ENCODE measurements at places on chromosomes 13 and 19. TPM values are rescaled to one million over a fixed set of nuclear protein-coding genes. Genes with fewer than 3 reads are reported as not detected.

Gene SHD
- total RNA-seq = not detected

DNA sequence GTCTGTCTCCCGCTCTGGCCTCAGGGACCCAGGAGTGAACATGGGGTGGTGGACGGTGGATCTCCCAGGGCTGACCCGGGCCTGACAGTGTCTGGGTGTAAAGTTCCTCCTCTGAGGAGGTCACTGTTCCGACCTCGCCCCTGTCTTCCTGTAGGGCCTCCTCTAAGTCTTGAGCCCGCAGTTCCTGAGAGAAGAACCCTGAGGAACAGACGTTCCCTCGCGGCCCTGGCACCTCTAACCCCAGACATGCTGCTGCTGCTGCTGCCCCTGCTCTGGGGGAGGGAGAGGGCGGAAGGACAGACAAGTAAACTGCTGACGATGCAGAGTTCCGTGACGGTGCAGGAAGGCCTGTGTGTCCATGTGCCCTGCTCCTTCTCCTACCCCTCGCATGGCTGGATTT lies at the start of gene SIGLEC9:
SIGLEC9 (plus strand) TSS at position 178 of the 400 bp plus-strand sequence; CDS start at position 247, 69 bp downstream.
- DNase-seq = no peak

Gene GGACT
- 3.9 TPM for total RNA-seq

Gene TNFSF11
- not detected for total RNA-seq

- no peak for DNase-seq
Measured at GRCh38 chr19:33161201-33161600, 29.3 kb downstream of the WDR88 start.

Gene ONECUT3
- total RNA-seq = not detected

GRCh38 chr19:38869160-38869835 lies 8.8 kb downstream of the RINL start:
- DNase-seq = no peak

Gene TBXA2R
- total RNA-seq = 5.4 TPM

DNA sequence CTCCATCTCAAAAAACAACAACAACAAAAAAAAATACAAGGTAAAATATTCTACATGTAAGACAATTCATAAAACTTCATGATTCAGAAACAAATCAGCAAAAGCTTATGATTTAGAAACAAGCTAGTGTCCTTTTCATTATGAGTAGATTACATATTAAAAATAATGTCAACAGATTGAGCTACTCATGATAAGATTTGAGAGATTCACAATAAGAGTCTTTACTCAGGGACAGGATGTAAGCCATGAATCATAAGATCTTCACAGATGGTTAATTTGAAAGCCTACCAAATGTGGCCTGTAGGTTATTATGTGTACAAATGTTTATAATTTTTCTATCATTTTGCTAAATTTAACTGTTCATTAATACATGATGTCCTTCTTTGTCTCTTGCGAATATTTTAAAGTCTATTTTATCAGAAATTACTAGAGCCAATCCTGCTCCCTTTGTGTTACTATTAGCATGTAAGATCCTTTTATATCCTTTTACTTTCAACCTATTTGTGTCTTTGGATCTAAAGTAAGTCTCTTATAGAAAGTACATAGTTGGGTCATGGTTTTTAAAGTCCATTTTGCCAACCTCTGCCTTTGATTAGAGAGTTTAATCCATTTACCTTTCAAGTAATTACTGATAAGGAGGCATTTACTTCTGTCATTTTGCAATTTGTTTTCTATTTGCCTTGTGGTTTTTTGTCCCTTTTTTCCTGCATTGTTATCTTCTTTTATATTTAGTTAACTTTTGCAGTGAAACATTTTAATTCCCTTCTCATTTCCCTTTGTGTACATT lies 68.3 kb upstream of the RXFP2 start:
- DNase-seq = no peak

- DNase-seq = no peak
Measured at GRCh38 chr19:8242211-8242821, 33.1 kb downstream of the CERS4 start.

Gene IRGC
- total RNA-seq = not detected

DNA sequence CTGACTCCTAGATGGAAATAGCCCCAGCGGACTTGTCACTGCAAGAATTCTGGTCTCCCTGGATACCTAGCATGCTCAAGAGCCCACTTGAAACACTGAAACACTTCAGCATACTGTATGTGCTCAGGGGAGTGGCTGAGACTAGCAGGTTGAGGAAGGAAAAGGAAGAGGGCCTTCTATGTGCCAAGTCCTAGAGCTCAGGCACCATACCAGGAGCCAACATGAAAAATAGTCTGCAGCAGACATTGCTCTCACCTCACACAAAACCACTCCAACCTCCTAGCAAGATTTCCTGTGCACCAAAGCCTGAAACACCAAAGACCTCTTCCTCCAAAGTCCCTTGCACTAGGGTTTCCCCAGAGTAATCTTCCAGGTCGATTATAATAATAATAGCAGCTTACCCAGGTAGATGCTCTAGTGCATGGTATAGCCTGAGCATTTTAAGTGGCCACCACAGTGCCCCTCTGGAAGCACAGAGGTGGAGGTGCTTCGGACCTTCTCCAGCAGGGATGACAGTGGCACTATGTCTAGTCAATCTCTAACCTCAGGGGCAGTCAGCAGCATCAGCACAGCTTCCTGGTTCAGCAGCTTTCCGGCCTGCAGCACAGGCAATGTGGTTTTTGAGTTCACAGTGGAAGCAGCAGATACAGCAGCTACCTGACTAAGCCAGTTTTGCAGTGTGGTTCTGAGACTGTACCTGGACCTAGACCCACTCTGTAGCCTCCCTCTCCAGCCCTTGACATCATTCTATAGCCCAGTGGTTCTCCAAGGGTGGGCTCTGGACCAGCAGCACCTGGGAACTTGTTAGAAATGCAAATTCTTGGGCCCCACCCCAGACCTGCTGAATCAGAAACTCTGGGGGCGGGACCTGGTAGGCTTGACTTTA lies 45.6 kb upstream of the UBE2L5 start:
- DNase-seq = peak; percentile 47

DNA sequence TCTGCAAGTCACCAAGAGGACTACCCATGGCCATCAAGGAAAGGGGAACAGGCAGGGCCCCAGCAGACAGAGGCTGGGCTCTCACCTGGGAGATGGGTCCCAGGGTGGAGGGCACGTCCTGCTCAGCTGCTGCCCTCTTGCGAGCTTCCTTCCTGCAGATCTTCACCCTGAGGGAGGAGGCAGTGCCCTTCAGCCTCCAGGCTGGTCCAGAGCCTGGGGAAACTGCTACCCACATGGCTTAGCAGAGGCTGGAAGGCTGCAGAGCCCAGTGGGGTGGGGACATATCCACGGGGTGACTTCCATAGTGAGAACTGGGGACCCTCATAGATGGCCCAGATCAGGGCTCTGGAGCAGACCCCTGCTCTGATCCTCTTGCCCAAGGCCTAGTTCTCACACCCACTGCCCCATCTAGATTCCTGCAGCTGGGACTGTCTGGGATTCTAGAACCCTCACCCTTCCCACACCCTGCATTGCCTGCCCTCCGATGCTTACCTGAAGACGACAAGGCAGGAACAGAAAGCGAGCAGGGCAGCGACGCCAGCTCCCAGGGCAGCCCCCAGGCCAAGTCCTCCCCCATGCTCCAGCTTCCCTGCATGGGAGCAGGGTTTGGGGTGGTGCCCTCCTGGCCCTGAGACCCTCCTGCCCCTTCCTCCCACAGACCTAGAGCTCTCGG lies 9.0 kb downstream of the SIGLEC11 start:
- DNase-seq = no peak

GRCh38 chr19:7781157-7781556 lies 18.1 kb downstream of the CLEC4M start:
- DNase-seq = peak; percentile 33

DNA sequence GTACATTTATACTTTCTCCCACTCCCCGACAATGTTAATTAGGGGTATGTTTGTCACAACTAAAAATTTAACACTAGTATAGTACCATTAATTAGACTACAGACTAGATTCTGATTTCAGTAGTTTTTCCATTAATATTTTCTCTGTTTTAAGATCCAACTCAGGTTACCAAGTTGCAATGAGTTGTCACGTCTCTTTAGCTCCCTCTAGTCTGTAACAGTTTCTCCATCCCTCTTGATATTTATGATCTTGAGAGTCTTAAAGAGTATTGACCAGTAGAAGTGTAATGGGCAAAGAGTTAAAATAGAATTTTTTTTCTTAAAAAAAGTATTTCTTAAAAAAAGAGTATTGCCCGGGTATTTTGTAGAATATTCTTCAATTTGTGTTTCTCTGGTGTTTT lies 598.1 kb downstream of the TBC1D4 start:
- DNase-seq = no peak

Gene OR7C1
- total RNA-seq = not detected

- DNase-seq = no peak
Measured at GRCh38 chr19:43804432-43804831, 2.2 kb upstream of the LYPD5 start.

Gene KLHL26
- 17.1 TPM for total RNA-seq

- no peak for DNase-seq
Measured at GRCh38 chr19:927351-927779, 1.5 kb downstream of the ARID3A start.

Gene RYR1
- 4.8 TPM for total RNA-seq

DNA sequence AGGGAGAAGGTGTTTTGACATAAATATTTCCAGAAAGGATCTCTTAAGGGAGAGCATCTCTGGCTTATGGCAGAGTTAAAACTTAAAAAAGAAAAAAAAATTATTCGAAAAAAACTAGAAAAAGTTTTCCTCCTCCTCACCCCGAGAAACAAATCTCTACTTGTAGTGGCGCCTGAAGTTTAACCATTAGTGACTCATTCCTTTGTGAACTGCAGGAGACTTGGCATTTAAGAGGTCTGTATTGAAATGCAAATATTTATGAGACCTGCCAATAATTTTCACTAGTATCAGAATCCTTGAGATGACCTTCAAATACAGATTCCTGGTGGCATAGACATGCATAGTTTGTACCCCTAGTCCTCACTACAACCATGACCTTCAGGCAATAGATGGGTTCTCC lies 64.9 kb upstream of the MED4 start:
- no peak for DNase-seq

Gene PIK3R2
- total RNA-seq = 14.8 TPM

DNA sequence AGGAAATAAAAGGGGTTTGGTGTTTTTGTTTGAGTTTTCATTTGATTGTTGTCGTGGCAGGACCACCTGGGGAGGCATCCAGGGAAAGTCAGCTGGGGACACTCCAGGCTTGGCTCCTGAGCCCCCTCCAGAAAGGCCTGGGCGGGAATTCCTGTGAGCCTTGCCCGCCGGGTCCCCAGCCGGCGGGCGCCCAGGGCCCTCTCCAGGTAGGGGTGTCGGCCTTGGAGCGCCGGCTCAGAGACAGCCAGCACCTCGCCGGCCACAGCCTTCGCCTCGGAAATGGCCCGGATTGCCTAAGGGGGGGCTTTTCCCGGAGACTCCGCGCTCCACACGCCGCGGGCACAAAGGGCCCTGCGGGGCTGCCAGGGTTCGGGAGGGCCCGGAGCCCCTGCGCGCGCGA lies 125.0 kb downstream of the TNFRSF19 start:
- no peak for DNase-seq

Gene ZNF844
- 3.0 TPM for total RNA-seq

GRCh38 chr13:110366733-110367132 lies 59.6 kb downstream of the COL4A2 start:
- no peak for DNase-seq

GRCh38 chr19:46065486-46066071 lies 24.8 kb upstream of the IGFL4 start:
- DNase-seq = no peak

DNA sequence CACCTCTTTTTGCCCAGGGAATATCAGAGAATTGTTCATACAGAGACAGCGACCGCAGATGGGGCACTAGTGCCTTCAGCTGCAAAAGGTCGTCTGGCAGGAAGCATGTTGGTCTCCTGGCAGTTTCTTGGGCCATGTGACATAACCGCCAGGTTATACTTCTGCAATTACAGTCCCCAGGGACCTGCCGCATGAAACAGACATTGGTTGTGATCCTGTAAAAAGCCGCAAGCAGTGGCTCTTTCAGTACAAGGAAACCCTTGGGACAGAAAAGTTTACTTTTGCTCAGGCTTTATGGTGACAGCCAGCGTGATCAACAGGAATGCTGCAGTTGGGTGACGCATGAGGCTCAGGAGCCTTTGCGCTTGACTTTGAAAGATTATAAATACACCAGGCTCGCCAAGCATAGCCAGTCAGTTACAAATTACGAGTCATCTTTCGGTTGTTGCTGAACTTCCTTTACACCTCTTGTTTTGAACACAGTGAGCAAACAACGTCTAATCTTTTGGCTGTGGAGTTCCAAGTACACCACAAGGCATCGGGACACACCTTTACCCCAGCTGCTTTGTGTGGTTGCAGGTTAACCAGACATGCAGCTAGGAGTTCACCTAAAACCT lies 50.5 kb upstream of the UBE2L5 start:
- DNase-seq = no peak

GRCh38 chr19:2607712-2608601 lies 94.5 kb downstream of the GNG7 start:
- no peak for DNase-seq

DNA sequence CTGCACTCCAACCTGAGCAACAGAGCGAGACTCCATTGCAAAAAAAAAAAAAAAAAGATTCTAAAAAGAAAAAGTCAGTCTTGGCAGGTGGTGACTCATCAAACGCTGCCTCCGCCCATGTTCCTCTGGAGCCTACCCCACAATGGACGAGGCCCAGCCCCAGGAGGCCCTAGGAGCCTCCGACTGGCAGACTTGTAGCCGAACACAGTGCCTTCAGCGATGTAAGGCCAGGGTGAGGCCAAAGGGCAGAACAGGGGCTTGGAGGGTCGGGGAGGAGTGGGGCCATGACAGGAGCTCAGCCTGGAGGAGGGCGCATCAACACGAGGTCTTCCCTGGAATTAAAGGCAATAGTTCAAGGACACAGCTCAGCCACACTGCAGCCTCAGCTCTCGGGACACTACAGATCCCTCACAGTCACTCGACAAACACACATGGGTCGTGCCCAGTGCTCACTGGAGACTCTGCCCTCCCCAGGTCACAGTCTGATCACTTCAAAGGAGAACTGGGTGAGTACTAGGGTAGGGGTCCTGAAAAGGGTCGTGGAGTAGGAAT lies 5.1 kb downstream of the USE1 start:
- DNase-seq = no peak

DNA sequence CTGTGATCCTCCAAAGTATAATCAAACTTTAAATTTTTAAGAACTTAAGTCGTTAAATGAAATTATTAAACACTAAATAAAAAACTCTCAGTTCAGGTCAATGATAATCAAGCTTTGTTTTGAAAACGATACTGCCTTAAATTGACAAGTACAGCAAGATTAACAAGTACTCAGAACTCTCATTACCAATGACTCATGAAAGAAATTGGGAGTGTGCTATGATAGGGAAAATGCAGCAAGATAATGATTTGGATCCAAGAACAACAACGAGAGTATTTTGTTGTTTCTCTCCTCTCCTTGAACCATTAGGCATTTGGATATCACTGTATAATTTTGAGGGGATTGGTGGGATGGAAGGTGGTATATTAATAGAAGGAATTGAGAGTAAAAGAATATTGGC lies 10.2 kb downstream of the N4BP2L2 start:
- DNase-seq = no peak

DNA sequence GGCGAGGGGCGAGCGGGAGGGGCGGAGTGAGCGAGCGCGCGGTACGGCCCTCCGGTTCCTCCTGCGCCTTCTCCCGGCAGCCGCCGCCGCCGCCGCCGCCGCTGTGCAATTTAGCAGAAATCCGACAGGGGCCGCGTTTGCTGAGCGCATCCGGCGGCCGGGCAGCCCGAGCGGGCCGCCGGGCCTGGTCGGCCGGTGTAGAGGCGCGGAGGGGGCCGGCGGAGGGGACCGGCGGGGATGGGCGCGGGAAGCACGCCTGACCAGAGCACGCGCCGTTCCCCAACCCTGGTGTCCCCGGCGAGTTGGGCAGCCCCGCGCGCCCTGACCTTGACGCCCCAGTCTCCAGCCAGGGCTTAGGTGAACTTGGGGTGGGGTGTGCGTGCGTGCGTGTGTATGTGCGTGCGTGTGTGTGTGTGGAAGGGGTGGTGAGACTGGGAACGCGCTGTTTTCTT lies 144.5 kb upstream of the ZNF536 start:
- peak; percentile 89 for DNase-seq
